ENCODE measurements at places on chromosomes 5 and 9.

DNA sequence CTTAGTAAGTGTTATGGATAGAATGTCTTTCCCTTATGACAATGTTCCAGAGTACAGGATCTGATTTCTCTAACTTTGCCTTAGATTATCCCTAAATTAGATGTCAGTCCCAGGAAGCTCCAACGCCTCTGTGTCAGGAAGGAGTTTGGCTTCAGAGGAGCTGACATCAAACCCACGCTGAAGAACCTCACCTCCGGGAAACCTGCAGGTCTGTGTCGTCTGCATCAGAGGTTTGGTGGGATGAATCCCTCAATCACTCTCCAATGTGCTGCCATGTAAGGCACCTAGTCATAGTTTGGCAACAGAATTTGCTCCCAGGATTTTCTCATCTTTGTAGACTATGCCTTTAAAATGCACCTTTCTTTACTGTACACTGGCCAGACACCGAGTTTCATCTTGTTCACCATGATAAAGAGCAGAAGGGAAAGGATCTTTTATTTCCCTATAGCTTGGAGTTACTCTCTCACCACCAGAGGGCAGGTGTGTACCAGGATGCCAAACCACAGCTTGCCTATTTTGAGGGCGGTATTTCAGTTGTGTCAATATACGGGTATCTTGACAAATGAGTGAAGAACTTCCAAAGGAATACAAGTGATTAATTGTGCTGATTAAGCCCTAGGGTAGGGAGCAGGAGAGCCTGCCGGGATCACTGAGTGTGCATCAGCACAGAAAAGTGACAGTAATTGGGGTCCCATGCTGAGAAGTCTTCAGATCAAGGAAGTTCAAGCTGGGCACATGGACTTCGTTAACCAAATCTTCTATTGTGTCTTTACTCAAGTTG lies 23.4 kb downstream of the MINAR2 start:
- DNase-seq = peak; percentile 23

GRCh38 chr5:43165323-43165722 lies 26.7 kb upstream of the NIM1K start:
- DNase-seq = no peak

GRCh38 chr5:54792611-54793404 lies 192.6 kb downstream of the ESM1 start:
- no peak for DNase-seq

DNA sequence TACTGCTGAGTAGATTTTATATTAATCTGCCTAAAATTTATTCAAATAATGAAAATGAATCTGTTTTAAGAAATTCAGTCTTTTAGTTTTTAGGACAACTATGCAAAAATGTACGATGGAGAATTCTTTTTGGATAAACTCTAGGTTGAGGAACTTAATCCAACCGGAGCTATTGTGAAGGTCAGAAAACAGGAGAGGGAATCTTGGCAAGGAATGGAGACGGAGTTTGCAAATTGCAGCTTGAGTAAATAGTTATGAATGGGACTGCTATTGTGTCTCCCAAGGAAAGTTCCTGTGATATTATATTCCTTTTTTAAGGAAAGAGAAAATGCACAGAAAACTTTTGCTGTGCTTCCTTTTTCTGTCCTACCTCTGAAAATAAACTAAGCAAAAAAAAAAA lies 67.9 kb downstream of the IQGAP2 start:
- peak; percentile 37 for DNase-seq

- DNase-seq = no peak
Observed at GRCh38 chr9:10548348-10548747, 64.5 kb downstream of the PTPRD start.

DNA sequence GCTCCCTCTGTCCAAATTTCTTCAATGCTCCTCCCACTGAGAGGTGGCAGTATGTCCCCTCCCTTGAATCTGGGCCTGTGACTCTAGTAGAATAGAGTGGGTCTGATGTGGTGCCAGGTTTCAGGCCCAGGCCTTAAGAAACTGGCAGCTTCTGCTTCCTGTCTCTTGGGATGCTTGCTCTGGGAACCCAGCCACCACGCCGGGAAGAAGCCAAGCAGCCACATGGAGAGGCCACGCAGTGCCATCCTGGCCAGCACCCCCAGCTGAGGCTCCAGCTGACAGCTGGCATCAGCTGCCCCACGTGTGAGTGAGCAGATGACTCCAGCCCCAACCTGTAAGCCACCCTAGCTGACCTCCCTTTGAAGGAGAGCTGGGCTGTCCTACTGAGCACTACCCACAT lies 7.3 kb upstream of the TSPAN17 start:
- DNase-seq = no peak

DNA sequence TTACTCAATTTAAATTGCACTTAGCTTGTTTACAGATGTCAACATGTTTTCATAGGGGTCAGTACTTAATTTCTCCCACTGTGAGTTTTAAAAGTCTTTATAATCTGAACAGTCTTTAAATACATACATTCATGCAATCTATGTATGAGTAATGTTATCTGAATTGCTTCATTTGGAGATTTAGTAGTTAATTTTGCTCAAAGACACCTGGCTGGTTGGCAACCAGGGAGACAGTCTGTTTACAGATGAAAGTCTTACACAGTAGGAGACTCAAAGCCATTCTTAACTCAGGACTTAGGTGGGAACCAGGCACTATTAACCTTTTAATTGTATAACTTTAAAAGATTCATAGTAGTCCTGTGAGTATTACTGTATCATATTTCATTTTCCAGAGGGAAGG lies 29.3 kb downstream of the DAB2 start:
- DNase-seq = no peak
